ENCODE measurements at places on chromosomes 12 and 14.

- DNase-seq: no peak
Observed at GRCh38 chr12:102425109-102426039, 55.0 kb downstream of the IGF1 start.

GRCh38 chr12:111842556-111843396 lies 748 bp downstream of the MAPKAPK5 start:
- no peak for DNase-seq

- no peak for DNase-seq
Observed at GRCh38 chr14:79515158-79515557, 696.1 kb downstream of the DIO2 start.

GRCh38 chr12:101764051-101764792 lies 25.0 kb upstream of the SYCP3 start:
- DNase-seq: no peak

DNA sequence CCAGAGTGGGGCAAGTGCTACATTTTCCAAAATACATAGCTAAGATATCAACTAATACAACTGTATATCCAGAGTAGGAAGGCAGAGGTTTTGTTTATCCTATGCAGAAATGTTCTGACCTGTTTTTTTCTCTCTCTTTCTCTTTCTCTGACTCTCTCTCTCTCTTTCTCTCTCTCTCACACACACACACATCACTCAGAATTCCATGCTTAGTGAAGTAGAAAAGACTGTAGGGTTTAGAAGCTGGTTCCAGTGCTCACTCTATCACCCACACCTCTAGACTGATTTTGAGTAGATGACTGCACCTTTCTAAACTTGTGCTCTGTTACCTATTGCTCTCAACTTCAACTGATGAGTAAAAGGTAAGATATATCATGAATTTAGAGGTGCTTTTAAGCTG lies 356.7 kb downstream of the LRIG3 start:
- no peak for DNase-seq

DNA sequence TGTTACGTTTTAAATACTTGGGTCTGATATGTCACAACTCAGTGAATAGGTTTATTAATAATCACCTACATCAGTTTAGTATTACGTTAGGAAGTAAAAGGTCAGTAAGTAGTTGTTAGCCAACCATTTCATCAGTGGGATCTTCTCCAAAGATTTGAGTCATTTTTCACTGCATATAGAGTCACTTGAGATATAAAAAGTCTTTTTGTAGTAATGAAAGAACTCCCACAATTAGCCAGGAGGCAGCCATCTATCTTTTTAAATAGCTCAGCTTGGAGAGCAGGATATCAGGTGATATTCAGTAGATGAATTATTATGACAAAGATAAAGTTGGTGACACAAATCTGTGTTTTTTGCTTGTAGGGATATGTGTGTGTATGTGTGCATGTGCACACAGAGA lies 309.3 kb downstream of the PDZRN4 start:
- no peak for DNase-seq

- DNase-seq: no peak
Observed at GRCh38 chr12:13152756-13153155, 43.8 kb upstream of the EMP1 start.

GRCh38 chr14:24277071-24277470 lies 5.7 kb upstream of the RABGGTA start:
- DNase-seq: no peak

DNA sequence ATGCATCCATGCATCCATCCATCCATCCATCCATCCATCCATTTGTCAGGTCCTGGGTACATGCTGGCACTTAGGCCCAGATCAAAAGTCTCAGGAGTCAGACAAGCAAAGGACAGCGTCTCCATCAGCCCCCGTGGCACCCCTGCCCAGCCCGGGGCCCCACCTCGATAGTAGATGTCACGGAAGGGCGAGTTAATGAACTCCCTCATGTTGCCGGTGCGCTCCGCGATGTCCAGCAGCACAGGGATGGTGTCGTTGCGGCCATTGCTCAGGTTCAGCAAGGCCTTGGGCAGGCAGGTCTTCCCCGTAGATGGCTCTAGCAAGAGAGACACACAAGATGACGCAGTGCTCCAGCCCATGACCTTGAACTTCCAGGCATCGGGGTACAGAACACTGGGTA lies 30.4 kb downstream of the TRPV4 start:
- no peak for DNase-seq

- no peak for DNase-seq
Observed at GRCh38 chr14:55581342-55581771, 1.4 kb downstream of the KTN1 start.

- DNase-seq: peak; percentile 58
Observed at GRCh38 chr12:15151161-15152091, 69.8 kb downstream of the RERG start.

DNA sequence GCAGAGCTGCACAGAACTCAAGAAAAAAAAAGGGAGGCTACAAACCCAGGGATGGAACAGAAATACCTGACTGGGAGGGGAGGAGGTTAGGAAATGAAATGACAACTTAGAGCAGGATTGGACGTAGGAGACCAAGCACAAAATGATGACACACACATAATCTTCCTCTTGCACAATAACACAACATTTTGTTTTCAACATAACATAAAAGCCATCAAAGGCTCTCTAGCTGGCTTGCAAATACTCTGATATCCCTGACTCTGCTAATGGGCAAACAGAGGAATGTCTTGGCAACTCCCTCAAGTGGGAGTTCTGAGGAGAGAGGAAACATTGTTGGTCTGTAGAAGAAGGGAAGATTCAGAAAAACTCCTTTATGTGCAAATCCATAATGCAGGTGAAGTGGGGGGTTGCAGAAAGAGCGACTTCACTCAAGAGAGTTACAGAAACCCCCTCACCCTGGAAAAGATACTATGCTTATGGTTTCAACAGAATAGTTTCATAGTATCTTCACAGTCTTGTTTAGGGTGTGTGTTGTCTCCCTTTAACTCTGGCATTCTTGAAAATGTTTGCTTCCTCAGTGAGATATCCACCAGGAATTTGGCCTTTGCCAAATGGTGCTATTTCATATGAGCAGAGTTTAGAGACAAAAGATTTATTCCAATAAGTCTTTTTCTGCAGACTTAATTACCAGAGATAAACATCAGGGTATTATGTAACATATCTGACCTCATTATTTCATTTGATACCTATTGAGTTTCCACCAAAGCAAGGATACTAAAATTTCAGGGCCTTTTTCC lies 43.8 kb upstream of the LTBP2 start:
- no peak for DNase-seq

- no peak for DNase-seq
Observed at GRCh38 chr12:43737646-43738045, 20.9 kb downstream of the PUS7L start.

GRCh38 chr14:19917955-19918518 lies 2.4 kb upstream of the OR4K5 start:
- no peak for DNase-seq

DNA sequence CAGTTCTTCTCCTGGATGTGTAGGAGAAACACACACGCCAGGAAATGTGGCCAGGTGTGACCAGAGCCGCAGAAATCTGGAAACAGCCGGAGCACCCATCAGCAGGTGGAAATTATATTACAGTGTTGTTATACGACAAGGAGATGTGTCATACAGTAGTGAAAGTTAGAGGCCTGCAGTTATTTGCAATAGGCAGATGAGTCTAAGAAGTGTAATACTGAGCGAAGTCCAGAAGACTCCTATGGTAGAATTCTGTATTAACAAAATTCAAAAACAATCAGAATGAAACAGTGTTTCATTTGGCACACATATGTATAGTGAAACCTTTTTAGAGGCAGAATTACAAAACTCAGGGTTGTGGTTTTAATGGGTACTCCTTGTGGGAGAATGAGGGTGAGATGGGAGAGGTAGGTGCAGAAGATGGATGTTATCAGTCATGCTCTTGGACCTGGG lies 39.3 kb upstream of the AMN start:
- DNase-seq: no peak

DNA sequence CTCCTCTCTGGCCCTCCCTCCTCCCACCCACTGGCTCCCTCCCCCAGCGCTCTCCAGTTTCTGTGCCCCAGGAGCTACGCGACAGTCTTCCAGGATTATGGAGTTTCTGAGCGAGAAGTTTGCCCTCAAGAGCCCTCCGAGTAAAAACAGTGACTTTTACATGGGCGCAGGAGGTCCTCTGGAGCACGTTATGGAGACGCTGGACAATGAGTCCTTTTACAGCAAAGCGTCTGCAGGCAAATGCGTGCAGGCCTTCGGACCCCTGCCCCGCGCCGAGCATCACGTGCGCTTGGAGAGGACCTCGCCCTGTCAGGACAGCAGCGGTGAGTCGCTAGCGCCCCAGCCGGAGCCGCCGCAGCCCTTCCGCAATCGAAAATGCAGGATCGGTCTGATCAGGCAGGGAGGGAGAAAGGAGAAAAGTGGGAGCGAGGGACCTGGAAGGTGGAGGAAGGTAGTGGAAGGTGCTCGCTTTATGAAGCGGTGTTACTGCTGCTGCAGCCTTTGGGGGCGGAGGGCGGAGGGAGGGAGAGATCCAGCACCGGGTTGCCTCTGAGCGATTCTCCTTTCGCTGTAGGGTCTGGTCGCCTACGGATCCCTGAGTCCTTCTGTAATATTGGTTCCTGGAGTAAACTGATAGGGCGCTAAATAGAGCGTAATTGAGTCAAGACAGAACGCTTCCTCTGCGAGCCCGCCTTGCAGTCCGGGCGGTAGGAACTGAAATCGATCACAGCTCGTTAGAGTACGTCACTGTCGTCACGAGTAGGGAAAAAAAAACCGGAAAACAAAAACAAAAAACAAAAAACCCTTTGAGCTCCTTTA lies at the start of gene ALX1:
TSS of gene ALX1 (plus strand) at position 56 of the 819 bp plus-strand sequence. CDS start at position 98, 42 bp downstream.
- DNase-seq: no peak

DNA sequence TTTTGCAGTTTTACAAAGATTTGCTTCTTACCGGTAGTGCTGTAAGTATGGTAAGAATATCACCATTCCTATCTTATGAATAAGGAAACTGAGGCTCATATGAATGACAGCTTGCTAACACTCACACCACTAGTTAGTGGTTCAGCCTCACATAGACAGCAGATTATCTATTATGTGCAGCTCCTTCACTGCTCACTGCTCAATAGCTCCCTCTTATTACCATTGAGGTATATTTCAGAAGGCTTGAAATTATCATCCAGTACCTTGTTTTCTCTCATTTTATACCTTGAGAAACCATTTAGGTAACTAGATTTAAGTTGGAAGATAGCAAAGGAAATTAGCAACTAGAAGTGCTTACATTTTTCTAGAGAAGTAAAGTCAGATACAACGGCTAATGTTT lies 15.5 kb downstream of the RIC8B start:
- DNase-seq: no peak

DNA sequence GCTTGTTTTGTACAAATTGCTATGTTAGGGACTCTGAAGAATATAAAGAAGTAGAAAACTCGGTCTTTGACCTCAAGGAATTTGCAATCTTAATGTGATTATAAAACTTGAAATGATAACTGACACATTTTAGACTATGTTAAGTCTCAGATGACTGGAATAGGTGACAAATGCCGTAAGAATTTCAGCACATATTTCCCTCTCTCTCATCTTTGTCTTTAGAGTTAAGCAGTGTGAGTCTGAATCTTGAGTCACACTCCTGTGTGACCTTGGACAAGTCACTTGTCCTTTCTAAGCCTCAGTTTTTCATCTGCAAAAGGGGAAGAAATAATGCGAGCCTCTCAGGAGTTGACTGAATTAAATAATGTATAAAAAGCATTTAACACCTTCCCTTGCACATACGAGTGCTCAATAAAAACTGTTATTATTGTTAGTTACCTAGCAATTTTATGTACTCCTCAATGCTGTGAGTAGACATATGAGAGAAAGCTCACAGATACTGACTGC lies 103.7 kb downstream of the DYRK2 start:
- DNase-seq: no peak

DNA sequence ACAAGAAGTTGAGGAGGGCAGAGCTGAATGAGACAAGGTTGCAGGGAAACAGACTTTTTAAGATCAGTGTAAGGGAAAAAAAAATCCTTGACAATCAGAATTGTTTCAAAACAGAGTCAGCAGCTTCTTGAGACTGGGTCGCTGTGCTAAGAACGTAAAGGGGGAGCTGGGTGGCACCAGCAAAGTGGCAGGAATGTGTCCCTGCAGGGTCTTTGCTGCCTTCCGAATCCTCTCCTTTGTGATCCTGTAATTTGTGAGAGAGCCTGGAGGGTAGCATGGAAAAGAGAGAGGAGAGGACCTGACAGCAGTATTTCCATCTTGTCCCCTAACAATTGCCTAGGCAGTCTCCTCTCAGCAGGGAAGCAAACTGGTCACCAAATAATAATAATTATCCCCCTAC lies 472.8 kb downstream of the RGS6 start:
- no peak for DNase-seq

GRCh38 chr12:57240926-57241401 lies 10.0 kb downstream of the STAC3 start:
- DNase-seq: no peak

DNA sequence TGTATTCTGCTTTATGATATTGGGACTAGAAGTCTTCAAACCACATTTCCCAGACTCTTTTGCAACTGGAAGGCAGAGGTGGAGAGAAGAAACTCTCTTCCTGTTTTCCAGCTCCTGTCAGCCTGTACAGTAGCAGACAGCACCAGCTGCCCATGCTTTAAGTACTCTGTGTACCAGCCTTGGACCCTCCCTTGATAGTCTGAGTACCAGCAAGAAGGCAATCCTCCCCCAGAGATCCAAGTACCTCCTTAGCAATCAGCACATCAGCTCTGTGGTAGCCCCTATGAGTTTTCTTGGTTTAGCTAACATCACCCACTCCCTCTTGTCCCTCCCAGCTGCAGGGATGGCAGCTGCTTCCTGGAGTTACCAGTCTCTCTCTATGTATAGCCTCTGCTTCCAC lies 56.3 kb downstream of the STXBP6 start:
- DNase-seq: no peak

DNA sequence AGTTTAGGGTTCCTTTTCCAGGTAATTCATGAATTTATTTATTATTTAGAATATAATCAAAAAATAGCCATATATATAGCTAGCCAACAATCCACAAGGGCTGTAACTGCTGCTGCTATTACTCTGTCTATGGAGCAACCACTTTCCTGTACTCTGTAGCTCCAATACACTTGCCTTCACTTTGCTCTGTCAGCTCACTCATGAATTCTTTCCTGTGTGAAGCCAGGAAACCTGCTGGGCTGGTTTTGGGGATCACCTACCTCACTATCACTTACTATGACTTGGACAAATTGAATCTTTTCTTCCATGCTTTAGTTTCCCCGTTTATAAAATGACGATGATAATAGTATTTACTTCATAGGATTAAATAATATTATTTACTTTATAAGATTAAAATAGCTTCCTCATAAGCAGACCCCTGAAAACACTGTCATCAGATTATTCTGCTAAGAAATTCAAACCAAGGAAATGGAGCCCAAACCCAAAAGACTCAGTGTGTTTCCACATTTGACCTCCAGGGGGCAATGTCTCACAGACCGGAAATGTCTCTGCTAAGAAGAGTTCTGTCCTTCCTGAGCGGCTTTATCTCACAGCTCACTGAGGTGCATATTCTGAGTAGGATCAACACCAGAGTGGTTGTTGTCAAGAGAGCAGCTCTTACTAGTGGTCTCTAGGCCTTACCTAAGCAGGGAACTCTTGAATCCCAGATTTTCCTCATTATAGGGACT lies 457.1 kb downstream of the DAD1 start:
- DNase-seq: no peak

GRCh38 chr14:96567289-96567899 lies 65.2 kb downstream of the PAPOLA start:
- DNase-seq: peak; percentile 59

GRCh38 chr12:92369636-92370035 lies 224.0 kb upstream of the BTG1 start:
- no peak for DNase-seq

- DNase-seq: no peak
Observed at GRCh38 chr12:79692860-79693577, 2.3 kb upstream of the PAWR start.

- no peak for DNase-seq
Observed at GRCh38 chr12:34402228-34402898, 380.1 kb downstream of the ALG10 start.

GRCh38 chr12:56829908-56830307 lies 66.8 kb downstream of the HSD17B6 start:
- no peak for DNase-seq

Measured in pons (tissue), 1 donor.